RPMI7951 (cell line): ENCODE measurements at places on chromosomes 3 and 15. TPM values are rescaled to one million over a fixed set of nuclear protein-coding genes. Genes with fewer than 3 reads are reported as not detected.

GRCh38 chr3:88230638-88231037 lies 80.9 kb downstream of the C3orf38 start:
- DNase-seq = no peak

DNA sequence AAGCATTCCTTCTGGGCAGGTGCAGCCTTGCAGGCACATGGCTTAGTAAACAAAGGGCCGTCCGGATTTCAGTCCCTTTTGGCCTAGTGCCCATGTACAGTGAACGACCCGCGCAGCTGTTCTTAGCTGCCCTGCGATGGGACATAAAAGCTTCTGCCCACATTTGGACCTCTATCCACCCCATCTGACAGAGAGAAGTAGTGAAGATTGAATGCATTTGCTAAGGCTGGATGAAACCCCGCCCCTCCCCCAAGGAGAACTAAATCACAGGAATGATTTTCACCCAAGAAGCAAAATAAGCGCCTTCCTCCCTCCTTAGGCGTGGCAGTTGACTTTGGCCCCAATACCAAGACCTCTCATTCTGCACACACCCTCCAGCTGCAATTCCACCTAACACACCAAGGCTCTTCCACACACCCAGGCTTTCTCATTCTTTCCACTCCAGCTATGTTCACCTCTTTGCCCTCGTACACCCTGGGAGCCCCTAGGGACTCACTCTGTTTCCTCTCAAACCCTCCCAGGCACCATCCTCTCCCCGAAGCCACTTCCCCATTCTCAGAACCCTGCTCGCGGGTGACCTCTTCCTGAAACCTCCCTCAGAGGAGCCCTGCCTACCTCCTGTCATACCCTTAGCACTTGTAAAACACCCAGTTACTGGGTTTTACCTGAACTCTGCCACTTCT lies 14.1 kb upstream of the HRH1 start:
- DNase-seq = peak; percentile 42

DNA sequence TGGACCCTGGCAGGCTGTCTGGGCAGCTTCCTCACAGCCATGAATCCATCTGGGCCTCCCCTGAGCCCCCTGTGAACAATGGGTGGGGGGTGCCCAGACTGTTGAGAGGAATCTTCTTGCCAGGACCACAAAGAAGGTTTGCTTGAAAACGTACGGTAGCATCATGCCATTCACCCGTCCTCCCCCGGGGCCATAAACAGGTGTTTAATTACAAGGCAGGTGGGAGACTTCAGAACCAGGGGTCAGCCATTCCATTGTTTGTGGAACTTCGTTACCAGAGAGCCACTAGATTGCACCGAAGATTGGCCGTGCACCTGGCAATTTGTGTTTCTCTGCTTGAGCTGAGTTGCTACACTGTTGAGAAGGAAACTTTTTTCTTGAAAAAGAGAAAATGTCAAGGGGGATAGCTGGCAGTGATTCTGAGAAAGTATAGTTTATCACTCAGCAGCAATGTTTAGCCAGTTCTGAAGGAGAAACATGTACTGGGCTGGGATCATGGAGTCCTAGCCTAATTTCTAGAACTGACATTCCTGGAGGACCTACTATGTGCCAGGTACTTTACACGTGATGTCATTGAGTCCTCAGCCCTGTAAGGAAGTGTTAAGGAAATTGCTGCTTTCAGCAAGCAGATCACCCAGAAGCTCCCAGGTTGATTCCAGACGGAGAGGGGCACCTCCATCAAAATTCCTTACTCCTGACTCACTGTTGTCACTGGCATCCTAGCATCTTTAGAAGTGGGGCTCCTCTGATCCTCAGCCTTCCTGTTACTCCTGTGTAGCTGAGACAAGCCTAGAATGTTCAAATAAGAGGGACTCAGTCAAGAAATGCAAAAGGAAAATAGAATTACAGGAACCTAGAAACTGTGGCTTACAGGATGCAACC lies 103.8 kb upstream of the UBE2E1 start:
- DNase-seq = peak; percentile 65

DNA sequence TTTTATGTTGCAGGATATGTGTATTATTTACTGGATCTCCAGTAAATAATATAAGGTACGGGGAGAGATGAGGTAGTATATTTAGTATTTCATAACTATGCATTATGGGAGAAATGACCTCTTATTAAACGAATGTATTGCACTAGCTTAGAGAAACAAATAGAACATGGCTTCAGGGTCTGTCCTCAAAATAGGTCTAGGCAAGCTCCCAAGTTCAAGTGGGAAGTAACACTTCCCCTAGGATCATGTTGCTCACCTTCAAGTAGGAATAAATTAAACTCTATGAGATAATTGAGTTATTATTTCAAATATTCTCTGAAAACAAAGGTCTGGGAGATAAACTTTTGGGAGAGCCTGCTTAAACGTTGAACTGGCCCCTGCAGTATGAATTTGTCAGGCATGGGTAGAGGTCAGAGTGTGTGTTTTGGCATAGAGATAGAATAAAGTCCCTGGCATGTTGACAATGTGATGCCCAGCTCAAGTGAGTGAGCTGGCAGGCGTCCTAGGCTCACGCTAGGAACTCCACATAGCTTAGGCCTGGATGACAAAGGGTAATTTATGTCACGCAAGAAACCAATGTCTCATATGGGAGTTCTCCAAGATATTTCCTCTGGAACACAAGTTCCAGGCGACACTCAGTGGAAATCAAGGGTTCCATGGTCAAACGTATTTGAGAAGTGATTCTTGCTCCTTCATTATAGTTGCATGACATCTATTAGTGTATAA lies 236.8 kb downstream of the CACNA2D3 start:
- peak; percentile 15 for DNase-seq

- DNase-seq = peak; percentile 61
These were observed 20.9 kb upstream of the SSUH2 start for GRCh38 chr3:8665407-8665896.

- DNase-seq = peak; percentile 89
These were observed 759 bp downstream of the WDR6 start for GRCh38 chr3:49007771-49008528.

DNA sequence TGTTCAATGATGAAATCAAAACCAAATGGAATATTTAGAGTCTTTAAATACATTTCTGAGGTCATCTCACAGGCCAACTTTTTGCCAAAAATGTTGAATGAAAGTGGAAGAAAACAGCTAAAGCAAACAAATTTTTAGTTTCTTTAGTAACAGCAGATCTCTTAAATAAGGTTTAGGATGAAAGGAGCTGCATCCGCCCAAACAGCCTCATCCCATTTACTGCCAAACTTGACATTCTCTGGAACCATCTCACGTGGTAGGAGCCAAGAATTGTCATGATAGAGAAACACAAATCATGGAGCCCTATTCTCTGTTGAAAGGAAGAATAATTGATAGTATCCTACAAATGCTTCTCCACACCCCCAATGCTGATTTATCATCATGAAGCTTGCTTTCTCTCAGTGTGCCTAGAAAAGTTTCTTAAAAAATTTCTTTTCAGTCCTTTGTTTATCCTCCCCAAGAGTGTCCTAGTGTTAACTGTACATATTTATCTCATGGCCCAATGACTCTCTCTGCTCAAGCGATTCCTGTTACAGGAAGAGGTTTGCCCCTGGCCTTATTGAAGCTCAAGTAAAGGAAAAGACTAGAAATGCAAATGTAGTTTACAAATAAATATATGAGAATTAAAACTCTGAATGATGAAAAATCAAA lies 23.4 kb downstream of the SLC9A9 start:
- DNase-seq = no peak

GRCh38 chr3:75294124-75294523 lies 370.0 kb upstream of the FRG2C start:
- DNase-seq = peak; percentile 40

- DNase-seq = no peak
These were observed 133.7 kb downstream of the FILIP1L start for GRCh38 chr3:99980606-99981005.

DNA sequence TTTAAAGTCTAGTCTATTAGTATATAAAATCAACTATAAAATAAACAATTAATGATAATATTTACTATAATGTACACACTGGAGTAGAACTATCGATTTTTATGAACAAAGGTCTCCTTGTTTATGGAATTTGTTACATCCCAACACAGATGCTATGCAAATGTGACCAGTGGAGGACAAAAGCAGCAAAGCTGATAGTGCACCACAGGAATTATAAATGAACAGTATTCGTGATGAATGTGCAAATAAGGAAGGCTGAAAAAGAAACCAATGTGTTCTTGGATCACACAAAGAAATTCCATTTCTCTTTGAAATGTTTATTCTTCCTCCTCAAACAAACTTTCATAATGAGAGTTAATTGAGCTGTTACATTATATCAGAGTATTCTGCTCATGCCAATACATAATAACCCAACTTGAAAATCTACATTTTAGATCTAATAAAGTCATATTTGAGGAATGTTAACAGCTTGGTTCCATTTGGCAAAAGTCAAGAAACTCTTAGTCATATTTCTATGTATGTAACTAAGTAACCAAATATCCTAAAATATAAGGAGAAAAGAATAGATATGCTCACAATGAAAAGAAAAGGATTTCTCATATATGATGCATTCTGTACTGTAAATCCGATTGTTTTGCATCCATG lies 79.3 kb downstream of the NEK10 start:
- DNase-seq = no peak

DNA sequence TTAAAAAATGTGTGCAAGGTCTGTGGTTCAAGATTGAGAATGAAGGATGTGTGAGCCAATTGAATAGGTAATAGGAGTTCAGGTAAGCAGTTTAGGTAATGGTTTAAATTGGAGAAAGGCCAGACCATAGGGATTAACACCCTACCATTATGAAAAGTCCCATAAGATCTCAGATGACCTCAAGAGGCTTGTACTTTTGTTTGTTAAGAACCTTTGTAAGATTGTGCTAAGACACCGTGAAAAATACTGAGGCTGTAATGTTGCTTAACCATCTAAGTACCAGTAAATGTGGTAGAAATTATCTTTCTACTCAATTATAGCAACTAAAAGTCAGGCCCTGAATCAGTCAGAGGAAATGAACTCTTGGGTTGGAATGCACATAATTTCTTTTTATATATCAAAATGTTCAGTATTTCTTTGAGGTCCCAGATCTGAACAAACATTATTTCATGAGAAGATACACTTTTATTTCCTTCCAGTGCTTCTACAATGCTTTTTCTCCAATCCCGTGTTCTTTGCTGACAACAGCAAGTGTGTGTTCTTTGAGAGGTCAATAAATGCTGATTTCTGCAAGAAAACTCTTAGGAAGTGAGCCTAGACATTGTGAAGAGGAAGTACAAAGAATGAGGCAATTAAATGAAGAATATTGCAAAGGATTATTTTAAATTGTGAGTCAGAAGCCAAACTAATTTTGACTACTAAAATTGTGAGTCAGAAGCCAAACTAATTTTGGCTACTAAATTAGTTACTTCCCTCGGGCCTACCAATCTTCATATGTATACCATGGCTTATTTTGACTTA lies 66.4 kb downstream of the TCF12 start:
- peak; percentile 52 for DNase-seq

DNA sequence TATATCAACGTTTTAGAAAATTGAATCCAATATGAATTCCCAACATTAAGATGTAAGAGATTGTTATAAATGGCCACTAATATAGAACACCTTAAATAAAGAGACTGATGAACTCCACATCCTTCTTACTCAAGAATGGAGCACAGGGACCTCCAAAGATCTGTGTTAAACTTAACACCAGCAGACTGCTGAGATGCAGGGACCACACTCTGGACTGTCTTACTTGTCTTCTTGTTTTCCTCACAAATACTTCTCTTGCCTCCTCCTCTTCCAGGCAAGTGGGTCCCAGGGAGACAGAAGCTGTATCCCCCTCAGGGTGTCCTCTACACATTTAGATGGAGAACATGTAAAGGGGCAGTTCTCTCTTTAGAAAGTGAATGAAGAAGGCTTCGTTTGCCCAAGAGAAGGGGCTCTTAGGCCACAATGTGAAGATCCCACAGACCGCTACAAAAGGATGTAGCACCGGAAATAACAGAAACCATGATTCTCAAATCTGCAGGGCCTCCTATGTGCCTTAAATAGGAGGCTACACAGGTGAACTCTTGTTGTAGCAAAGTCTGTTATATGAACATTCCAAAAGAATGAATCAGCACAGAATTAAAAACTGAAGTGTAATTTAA lies 52.2 kb downstream of the SATB1 start:
- no peak for DNase-seq

DNA sequence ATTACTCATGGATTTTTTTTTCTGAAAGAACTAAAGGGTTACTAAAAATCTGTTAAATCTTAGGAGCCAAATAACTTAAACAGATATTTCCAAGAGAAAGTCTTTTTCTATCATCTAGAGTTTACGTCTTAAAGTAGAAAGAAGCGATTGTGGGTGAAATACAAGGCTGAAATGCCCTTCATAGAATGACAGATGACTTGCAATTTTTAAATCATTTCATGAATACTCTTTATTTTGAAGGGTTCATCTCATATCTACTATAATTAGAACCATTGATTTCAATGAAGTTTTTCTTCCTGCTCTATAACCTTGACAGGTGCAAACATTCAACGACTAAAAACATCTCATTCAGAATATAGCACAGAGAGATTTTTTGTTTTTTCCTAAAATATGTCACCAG lies 217.0 kb downstream of the GABRB3 start:
- no peak for DNase-seq

DNA sequence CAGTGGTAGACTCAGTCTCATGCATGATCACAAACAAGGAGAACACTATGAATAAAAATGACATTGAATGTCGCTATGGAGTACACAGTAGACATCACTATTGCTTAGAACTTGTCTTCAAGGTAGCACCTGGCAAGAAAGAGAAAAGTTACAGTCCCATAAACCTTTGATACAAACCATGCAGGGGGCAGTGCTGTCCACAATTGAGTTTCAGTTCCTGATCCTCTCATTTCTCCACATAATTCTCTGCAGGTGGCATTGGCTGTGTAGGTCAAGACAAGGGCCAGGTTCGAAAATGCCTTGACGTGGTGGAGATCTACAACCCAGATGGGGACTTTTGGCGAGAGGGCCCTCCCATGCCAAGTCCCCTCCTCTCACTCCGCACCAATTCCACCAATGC lies 47.9 kb downstream of the KBTBD12 start:
- no peak for DNase-seq

- DNase-seq = no peak
These were observed 111.2 kb upstream of the CFAP20DC start for GRCh38 chr3:59161048-59161447.

- DNase-seq = no peak
These were observed 15.5 kb upstream of the ACAP2 start for GRCh38 chr3:195458316-195458717.

GRCh38 chr3:5456199-5456598 lies 268.7 kb downstream of the EDEM1 start:
- DNase-seq = no peak

DNA sequence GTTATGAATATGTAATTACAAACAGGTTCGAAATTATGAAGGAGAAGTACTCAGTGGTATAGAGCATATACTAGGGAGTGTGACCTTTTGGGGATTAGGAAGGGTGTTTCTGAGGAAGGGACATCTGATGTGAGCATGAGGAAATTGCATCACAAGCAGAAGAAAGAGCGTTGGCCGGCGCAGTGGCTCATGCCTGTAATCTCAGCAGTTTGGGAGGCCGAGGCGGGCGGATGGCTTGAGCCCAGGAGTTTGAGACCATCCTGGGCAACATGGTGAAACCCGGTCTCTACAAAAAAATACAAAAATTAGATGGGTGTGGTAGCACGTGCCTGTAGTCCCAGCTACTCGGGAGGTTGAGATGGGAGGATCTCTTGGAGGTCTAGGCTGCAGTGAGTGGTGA lies 6.9 kb downstream of the CMTM7 start:
- no peak for DNase-seq

GRCh38 chr3:73203633-73204032 lies 142.2 kb downstream of the EBLN2 start:
- DNase-seq = no peak

The CP gene
- 0.39 TPM in 1 of 2 replicates, not detected in the other for total RNA-seq

The RTP4 gene
- 4.4 and 5.2 TPM in 2 replicates for total RNA-seq

The ATP11B gene
- 64.3 and 77.9 TPM in 2 replicates for total RNA-seq

The ATP13A5 gene
- not detected in 2 replicates for total RNA-seq

The PSTPIP1 gene
- 0.29 TPM in 1 of 2 replicates, not detected in the other for total RNA-seq

The GPR176 gene
- total RNA-seq = 44.5 and 50.8 TPM in 2 replicates

The CSPG4 gene
- total RNA-seq = 31.4 and 52.5 TPM in 2 replicates
